ENCODE measurements at places on chromosomes 2 and 18.

GRCh38 chr2:143397884-143398614, 268.8 kb downstream of the ARHGAP15 start:
- no peak for DNase-seq

DNA sequence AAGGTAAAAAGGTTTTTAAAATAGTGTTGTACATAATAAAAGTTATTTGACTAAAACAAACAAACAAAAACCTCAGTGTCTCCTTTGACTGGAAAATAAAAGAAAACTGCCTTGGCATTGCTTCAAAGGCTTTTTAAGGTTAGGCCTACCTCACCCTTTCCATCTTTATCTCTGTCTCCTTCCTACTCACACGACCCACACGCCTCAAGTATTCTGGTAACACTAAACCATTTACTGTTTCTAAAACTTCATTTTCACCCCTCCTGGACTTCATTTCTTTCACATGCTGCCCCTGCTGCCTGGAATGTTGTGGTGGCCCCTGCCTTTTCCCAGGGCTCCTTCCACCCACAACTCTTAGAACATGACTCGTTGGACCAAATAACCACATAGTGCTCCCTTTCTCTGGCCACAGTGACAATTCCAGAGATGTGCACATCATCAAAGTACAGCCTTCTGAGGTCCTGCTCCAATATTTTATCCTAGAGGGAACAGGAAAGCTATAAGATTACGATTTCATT, 54.0 kb downstream of the ERBB4 start:
- no peak for DNase-seq

DNA sequence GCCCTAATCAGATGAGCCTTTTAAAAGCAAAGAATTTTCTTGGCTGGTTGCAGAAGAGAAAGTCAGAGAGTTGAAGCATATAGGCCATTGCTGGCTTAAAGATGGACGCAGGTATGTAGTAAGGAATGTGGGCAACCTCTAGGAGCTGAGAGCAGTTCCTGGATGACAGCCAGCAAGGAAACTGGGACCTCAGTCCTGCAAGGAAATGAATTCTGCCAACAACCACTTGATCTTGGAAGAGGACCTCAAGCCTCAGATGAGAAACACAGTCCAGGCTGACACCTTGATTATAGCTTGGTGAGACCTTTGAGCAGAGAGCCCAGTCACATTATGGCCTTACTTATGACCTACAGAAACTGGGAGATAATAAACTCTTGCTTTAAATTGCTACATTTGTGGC, 15.7 kb downstream of the PHOSPHO2 start:
- DNase-seq: no peak

GRCh38 chr2:56128235-56128634, 55.6 kb upstream of the CCDC85A start:
- no peak for DNase-seq

GRCh38 chr2:96301865-96302264, 3.5 kb downstream of the SNRNP200 start:
- no peak for DNase-seq

DNA sequence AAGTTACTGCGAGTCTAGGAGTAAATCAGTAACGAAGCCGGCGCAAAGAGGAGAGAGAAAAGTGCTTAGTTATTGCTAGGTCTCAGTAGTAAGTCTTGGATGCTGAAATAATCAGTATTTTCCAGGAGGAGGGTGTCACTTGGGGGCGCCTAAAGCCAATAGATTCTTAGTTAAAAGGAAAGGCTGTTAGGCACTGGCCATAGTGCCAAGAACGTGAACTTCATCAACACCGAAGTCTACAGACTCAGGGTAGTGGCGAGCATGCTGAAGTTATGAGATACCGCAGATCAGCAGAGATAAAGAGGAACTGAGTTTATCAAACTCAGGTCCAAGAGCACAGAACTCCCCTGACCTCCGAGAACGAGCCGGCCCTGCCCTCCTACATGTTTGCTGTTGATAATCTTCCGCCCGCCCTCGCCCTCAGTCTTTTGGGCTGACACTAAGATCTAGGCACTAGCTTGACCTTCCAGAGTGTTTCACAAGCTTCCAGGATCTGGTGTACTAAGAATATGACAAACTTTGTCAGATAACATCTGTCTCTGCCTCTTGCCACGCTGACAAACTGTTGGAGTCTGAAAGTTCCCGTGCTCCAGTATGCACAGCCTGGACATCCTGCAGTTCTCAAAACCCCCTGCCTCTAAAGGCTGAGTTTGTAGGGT, 49.2 kb downstream of the CYB5A start:
- DNase-seq: no peak
